ENCODE measurements at places on chromosomes 11 and 22.

DNA sequence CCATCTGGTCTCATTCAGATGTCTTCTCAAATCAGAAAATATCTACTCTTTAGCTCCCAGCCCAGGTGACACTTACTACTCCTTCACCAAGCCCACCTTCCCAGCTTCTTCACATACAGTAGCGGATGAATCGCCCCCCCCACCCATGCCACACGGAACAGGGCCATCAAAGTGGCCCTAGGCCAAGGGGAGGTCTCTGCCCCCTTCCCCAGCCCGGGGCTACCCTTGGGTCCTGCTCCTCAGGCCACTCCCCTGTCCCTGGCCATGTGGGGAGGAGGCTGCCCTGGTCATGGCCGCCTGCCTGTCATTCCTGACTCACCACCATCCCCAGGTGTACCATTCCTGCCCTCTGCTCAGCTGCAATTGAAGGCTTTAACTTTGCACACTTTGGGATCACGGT lies 142.8 kb downstream of the NECTIN1 start:
- no peak for DNase-seq

- DNase-seq, result peak; percentile 74
These were observed 28.8 kb upstream of the MOB2 start for GRCh38 chr11:1515082-1516060.

DNA sequence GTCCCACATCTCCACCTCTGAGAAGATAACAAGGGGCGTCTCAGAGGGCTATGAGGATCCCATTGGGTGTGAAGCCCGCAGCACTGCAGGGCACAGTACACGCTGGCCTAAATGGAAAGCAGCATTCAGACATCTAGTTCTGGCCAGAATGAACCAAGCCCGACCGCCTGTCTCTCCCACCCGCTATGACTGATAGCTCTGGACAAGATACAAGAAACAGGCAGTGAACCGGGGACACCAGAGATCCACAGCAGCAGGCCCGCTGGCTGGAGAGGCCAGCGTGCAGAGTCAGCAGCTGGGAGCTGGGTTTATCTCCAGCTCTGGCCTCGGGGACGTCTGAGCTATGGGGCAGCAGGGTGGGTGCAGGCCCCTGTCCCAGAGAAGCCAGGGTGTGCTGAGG lies 9.6 kb downstream of the CERK start:
- no peak for DNase-seq

- no peak for DNase-seq
These were observed 45.2 kb downstream of the CTSC start for GRCh38 chr11:88292171-88292843.

GRCh38 chr11:130469181-130469580 lies 20.7 kb downstream of the ADAMTS15 start:
- no peak for DNase-seq

GRCh38 chr11:61476371-61476770 lies 32.2 kb upstream of the LRRC10B start:
- DNase-seq, result no peak

DNA sequence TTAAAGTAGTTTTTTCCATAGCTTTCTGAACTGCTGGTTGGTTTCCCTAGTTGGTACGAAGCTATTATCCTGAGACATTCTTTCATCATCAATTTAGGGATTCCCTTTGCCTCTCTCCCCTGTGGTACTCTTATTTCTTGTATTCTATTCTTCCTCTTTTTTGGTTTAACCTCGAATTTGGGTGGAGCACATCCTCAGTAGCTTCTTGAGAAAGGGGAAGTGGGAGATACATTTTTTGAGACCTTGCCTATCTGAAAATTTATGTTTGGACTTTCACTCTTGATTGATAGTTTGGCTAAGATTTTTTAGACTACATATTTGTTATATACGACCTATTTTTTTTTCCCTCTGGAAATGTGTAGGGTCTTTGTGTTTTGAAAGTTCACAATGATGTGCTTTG lies 121.7 kb upstream of the ZBED5 start:
- DNase-seq, result no peak

GRCh38 chr22:33570110-33570509 lies 350.2 kb downstream of the LARGE1 start:
- DNase-seq, result no peak

- DNase-seq, result no peak
These were observed 252.1 kb upstream of the PITPNB start for GRCh38 chr22:28171115-28171514.

GRCh38 chr11:118614511-118614910 lies 7.1 kb downstream of the PHLDB1 start:
- DNase-seq, result no peak

- DNase-seq, result no peak
These were observed 434.1 kb upstream of the FAT3 start for GRCh38 chr11:91790346-91791170.

DNA sequence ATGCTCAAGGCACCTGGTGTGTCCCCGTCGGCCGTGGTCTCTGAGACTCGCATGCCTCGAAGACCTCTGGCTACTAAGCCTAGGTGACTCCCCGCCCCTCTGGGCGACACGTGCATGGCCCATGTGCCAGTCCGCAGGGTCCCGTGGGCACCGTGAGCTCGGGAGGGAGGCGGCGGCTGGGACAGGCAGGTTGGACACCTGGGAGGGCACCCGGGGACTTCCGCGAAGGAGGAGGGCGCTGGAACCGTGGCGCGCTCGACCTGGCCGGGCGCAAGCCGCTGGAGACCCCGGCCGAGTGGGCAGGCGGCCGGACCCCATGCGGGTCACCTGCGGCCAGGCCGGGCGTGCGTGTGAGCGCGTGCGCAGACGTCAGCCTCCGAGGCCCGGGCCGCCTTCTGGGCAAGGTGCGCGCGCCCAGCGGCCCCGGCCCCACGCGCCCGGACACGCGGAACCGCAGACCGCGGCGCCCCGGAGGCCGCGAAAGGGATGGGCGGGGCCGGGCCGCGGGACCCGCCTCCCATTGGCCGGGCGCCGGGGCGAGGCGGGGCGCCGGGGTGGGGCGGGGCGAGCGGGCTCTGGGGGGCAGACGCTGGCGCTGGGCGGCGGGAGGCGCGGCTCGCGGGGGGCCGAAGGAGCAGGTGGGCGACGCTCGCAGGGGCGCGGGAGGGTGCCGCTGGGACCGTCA lies 579 bp upstream of the RASD2 start:
- DNase-seq, result peak; percentile 20

DNA sequence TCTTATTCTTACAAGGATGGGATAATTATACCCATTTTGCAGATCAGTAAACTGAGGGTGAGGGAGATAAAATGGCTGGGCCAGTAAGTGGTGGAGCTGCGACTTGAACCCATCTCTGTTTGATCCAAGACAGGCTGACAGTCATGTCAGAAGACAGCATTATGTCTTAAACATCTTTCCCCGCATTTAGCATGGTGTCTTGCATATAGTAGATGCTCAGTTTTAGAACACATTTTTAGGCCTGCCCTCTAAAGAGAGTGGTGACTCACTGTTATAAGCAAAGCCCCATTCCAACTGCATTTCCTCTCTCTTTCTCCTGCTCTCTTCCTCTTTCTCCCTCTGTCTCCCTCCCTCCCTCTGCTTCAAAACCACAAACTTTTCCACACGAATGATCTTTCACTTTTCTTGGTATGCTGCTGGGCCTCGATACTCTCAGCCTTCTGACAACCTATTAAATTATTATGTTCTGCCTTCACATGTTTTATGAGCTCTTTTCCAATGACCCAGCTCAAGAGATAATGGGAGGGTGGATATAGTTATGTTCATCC lies 25.2 kb downstream of the CWC15 start:
- DNase-seq, result no peak

DNA sequence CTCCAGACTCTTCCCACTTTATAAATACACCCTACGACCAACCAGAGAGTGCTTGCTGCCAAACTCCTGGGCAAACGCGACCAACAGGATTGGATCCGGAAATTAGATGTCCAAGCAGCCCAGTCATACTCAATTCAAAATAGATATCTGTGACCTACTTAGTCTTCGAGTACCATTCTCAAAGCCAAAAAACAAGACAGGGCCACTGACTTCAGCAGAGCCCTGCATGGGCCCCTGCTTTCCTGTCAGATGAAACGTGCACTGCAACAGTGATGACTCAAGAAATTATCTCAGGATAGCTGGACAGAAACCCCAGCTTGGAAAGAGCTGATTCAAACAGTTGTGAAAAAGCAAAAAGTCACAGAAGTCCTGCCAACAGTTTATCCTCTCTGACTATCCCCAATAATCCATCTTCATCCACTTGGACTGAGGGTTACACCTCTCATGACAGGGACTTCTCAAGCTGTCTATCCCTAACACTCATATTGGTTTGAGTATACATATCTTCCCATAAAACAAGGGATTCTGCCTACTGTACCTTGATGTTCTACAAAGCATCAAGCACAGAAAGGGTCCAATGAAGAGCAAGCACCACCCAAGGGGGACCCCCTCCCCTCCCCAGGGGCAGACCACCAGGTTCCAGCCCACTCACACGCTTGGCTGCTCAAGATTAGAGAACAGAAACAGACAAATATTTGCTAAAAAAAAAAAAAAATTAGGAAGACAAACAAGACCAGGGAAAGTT lies 17.4 kb downstream of the SMCO4 start:
- no peak for DNase-seq

- DNase-seq, result no peak
These were observed 217.5 kb upstream of the E2F8 start for GRCh38 chr11:19458231-19458630.

GRCh38 chr11:108392353-108392752 lies 75.0 kb downstream of the C11orf65 start:
- no peak for DNase-seq

DNA sequence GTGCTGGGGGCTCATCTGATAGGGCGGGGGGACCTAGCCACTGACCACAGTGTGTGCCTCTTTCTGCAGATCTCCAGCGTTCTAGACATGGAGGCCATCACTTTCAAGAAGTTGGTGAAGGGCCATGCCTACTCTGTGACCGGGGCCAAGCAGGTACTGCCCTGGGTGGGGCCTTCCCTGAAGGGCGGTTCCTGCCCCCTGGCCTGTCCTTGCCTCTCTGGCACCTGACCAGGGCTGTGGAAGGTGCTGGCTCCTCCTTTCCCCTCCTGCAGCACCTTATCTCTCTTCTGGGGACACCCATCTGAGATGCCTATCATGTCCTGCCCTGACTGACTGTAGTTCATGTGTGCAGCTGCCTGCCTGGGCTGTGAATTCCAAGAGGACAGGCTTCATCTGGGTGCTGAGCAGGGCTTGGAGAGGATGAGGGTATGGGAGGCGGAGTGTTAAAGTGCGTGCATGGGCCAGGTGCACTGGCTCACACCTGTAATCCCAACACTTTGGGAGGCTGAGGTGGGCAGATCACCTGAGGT lies 5.5 kb downstream of the CAPN1 start:
- no peak for DNase-seq

DNA sequence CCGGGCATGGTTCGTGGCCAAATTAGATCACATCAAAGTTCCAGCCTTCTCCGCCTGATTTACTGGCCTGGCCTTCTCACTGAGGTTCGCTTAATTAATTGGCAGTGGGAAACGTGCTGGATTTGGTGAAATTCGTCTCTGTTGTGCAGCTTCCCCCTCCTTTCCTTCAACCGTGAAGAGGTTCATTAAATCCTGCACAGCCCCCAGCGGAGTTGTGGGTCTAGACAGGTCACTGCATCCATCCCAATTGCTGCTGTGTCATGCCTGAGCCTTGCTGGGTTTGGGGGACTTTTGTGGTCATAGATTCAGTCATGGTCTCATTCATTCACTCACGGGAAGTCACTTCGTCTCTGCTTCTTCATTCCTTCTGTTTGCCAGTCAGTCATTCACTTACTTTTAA lies 90.0 kb downstream of the INSC start:
- no peak for DNase-seq

DNA sequence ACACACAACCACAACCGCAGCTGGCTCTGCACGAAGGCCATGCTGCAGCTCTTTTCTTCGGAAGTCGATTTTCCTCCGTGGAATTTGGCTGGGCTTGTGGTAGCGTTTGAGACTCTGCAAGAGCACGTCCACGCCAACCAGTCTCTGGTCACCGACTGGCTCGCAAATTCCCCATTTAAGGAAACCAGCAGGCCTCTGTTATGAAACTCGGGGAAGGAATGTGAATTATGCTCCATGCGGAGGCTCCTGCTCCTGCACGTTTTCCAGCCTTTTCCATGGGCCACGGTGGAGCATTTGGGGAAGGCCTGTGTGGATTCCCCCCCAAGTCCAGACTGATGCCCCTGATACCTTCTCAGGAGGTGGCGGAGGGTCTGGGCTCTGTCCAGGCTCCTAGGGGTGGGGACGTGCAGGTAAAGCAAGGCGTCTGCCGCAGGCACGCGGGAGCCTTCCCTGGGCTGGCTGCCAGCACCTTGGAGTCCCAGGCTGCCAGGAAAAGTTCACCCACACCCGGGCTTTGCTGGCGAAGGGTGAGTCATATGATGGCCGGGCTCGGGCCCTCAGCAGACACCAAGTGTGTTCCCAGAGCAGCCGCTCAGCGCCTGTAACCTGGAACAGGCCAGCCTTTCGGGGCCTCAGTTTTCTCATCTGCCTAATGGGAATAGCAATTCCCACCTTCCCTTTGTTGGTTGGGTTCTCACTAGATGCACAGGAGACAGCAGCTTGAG lies 41.9 kb downstream of the LRP5 start:
- no peak for DNase-seq

DNA sequence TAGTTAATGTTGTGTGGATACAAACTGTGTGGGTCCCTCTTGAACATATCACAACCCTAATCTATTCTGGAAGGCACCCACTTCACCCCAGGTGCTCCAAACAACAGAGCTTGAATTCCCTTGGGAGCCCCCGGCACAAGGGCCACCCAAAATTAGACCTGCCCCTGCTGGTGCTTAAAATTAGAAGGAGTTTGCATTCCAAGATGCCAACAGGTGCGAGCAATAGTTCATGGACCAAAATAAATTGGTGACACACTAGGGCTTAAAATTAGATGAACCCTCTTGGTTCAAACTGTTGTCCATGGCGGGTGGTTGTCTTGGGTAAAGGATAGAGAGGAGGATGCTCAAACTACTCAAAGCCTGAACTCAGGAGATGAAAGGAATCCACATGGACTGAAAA lies 291.5 kb downstream of the MN1 start:
- DNase-seq, result no peak

DNA sequence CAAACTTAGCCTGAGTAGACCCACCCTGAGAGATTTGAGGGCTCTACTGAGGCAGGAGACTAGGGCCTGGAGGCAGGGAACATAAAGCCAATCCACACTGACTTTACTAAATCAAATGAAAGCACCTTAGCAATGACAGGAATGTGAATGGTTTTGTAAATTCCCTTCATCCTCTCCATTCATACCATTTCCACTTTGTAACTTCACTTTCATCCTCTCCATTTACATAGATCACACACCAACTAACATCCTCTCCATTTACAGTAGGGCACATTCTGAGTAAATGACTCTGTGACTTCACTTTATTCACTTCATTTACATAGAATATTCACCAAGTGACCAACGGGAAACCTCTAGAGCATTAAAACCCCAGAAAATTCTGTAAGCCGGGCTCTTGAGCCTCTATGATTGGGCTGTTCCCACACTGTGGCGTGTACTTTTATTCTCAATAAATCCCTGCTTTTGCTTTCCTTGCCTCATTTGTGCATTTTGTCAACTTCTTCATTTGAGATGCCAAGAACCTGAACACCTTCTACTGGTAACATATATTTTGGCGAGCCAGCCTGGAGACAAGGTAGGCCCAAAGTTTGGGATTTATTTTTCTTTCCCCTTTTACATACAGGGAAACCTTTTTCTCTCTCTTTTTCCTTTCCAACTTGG lies 82.9 kb downstream of the PIWIL4 start:
- no peak for DNase-seq
